ENCODE measurements at places on chromosomes 16 and 17.

DNA sequence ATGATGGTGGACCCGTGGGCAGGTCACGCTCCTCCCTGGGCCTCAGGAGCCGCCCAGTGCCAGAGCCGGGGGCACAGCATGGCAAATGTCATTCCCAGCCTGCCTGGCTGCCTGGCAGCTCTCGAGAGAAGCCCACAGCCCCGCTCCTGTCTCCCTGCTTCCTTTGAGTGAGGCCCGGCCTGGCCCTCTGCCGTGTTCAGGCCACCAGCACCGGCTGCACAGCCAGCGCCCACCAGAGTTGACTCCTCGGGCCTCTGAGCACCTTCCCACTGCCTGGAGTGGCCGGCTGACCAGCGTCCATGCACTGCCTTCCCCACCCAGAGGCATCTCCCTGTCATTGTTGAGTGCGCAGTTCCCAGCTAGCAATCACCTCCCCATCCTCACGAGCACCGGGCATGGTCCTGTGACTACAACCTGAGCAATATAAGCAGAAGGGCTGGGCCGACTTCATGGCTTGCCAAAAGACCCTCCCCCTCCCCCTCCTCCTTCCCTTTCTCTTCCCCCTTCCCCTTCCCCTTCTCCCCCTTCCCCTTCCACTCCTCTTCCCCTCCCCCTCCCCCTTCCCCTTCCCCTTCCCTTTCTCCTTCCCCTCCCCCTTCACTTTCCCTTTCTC lies 11.9 kb upstream of the SLC38A10 start:
- no peak for DNase-seq

- DNase-seq, result no peak
These were observed 6.9 kb downstream of the IGFBP4 start for GRCh38 chr17:40450175-40450574.

GRCh38 chr17:73887739-73888138 lies 243.5 kb upstream of the SDK2 start:
- no peak for DNase-seq

- DNase-seq, result no peak
These were observed 239.4 kb upstream of the HSBP1 start for GRCh38 chr16:83568345-83568744.

DNA sequence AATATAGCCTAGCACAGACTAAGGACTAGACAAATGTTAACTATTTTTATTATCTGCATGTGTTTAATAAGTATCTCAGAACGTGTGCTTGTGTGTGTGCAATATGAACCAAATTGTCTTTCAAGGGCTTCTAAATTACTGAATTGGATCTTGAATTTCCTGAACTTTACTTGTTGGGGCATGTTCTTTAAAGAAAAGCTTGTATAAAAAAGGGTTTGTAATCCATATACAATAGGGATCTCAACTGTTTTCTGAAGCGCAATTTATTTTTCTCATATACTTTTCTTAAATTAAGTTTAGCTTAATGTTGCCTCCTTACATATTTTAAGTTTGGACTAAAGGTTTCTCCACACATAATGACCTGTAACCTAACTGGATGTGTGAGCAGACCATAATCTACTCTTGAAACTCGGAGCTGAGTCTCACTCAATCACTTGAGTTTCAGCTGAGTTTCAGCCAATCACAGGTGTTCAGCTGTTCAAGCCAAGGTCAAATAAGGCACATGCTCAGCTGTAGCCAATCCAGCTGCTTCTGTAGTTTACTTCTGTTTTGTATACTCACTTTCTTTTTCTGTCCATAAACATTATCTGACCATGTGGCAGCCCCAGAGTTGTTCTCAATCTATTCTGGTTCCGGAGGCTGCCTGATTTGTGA lies 72.3 kb downstream of the CDK5R1 start:
- DNase-seq, result no peak

- no peak for DNase-seq
These were observed 11.6 kb downstream of the RCVRN start for GRCh38 chr17:9893411-9894012.

GRCh38 chr17:74241431-74241830 lies 28.1 kb downstream of the TTYH2 start:
- DNase-seq, result no peak

DNA sequence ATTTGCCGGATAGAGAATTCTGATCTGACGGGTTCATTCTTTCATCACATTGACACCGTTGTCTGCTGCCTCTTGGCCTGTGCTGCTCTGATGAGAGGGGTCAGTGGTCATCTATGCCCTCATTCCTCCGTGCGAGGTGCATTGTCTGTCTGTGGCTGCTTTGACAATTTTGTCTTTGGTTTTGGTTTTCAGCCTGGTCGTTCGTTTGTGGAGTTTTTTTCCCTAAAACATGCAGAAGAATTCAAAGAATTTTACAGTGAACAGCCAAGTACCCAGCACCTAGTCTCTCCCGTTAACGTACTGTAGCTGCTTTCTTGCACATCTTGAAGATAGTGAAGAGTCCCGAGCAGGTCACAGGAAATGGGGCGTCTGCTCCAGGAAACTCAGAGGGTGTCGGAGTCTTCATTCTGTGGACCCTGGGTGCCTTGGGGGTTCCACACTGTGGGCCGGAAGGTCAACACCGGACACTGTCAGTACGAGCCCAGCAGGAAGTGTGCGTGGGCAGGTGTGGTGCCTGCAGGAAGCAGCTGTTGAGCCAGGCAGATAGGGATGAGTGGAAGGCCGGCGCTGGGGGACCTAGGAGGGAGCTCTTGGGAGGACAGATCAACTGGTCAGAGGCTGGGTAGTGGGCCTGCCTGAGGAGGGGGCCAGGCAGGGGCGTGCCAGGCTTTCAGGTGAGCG lies 28.2 kb downstream of the CRAMP1 start:
- no peak for DNase-seq

- DNase-seq, result no peak
These were observed 10.9 kb downstream of the NHERF1 start for GRCh38 chr17:74759243-74759801.

GRCh38 chr17:64426596-64426995 lies 22.3 kb upstream of the MILR1 start:
- no peak for DNase-seq

- DNase-seq, result no peak
These were observed 16.5 kb upstream of the NSMCE1 start for GRCh38 chr16:27284865-27285675.

GRCh38 chr16:6066652-6067051 lies 969.1 kb upstream of the EEF2KMT start:
- DNase-seq, result no peak

- DNase-seq, result no peak
These were observed 147.5 kb downstream of the IRX5 start for GRCh38 chr16:55078153-55078552.

DNA sequence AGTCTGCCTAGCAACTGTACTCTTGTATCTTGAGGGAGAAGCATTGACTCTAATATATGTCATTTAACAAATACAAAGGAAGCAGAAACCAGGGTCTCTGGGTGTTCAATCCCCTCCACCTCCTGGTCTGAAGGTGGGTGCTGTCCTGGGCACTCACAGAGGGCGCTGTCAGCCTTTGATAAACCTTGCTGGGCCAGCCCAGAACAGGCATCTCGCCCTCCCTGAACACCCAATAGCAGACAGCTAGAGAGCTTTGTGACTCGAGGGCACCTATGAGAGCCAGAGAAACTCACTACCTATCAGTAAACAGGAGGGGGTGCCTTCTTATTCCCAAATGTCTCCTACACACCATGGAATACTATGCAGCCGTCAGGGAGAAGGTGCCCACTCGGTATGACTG lies 6.4 kb upstream of the PIPOX start:
- DNase-seq, result no peak

GRCh38 chr17:48100160-48100559 lies 1.1 kb downstream of the CBX1 start:
- DNase-seq, result peak; percentile 36

DNA sequence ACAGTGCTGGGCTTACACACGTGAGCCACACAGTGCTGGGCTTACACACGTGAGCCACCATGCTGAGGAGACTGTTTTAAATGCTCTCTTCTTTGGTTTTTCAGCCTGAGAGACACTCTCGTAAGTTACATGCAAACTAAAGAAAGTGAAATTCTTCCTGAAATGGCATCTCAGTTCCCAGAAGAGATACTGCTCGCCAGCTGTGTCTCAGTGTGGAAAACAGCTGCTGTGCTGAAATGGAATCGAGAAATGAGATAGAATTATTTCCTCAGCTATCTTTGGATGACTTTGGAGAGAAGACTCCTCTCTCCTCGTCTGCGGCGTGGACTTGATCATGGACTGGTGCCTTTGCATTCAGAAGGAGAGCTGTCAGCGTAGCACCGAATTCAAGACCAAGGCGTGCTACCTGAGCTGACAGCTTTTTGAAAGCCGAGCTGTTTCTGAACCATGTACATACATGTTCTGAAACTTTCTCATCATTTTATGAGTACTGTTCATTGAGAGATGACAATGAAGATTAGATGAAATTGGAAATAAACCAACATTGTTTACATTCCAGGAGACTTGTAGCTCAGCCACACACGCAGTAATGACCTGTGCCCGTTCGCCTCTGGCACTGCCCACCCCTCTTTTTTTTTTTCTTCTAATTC lies 21.6 kb upstream of the ENDOV start:
- DNase-seq, result no peak

DNA sequence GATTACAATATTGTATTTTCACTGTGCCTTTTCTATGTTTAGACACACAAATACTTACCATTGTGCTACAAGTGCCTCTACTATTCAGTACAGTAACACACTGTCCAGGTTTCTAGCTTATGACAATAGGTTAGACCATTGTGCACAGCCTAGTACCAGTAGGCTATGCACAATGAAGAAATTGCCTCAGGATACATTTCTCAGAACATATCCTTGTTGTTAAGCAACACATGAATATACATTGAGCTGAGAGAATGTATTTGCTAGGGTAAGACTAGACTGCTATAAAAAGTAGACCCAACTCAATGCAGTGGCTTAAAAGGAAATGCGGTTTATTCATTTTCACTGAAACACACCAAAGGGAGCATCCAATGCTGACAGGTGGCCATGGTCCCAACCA lies 285.1 kb downstream of the HS3ST3A1 start:
- DNase-seq, result no peak

- DNase-seq, result no peak
These were observed 7.2 kb upstream of the METTL9 start for GRCh38 chr16:21592191-21592590.

- no peak for DNase-seq
These were observed 65.2 kb downstream of the NUP88 start for GRCh38 chr17:5354310-5354709.

- no peak for DNase-seq
These were observed 30.7 kb upstream of the METTL9 start for GRCh38 chr16:21568502-21569189.

DNA sequence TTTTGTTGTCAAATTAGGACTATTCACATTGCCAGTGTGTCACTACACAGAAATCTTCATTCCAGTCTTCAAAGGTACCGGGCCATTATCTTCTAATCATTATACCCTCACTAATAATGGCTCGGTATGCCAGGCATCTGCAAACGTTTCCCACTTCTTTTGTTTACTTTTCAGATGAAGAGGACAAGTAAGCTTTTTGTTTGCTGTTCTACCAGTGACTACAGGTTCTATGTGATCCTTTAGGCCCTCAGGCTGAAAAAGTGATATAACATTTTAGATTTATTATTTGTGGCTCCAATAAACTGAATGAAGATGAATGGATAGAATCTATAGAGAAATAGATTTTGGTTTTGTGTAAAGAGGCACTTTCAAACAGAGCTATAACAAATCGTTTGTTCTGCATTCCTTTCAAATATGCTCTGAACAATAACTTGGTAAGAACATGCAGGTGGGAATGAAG lies 403 bp upstream of the KRTAP3-1 start:
- DNase-seq, result no peak

- no peak for DNase-seq
These were observed at the start of gene TMEM114 for GRCh38 chr16:8589900-8590688. Gene TMEM114 (minus strand): TSS chr16:8590511. CDS start chr16:8589838, 673 bp downstream.

DNA sequence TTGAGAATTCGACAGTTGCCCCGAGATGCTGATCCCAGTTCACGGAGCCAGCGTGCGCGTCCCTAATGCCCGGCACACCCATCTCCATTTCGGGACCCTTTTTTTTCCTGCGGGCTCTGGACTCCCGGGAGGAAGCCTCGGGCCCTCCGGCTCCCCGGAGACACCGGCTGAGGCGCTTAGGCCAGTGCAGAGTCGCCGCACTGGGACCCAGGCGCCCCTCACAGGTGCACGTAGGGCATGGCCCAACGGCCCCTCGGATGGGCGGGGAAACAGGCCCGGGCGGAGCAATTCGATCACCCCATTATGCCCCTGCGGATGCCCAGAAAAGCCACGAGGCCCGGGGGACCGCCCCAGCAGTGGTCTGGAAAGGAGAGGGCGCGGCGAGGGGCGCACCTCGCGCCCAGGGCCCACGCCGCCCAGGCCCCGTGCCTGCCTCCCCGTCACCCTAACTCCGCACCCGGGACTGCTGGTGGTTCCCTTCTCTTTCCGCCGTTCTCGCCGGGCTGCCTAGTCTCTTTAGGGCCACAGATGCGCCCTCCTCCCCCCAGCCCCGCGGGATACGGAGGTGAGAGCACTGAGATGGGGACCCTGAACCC lies 18.5 kb upstream of the ZFHX3 start:
- no peak for DNase-seq

DNA sequence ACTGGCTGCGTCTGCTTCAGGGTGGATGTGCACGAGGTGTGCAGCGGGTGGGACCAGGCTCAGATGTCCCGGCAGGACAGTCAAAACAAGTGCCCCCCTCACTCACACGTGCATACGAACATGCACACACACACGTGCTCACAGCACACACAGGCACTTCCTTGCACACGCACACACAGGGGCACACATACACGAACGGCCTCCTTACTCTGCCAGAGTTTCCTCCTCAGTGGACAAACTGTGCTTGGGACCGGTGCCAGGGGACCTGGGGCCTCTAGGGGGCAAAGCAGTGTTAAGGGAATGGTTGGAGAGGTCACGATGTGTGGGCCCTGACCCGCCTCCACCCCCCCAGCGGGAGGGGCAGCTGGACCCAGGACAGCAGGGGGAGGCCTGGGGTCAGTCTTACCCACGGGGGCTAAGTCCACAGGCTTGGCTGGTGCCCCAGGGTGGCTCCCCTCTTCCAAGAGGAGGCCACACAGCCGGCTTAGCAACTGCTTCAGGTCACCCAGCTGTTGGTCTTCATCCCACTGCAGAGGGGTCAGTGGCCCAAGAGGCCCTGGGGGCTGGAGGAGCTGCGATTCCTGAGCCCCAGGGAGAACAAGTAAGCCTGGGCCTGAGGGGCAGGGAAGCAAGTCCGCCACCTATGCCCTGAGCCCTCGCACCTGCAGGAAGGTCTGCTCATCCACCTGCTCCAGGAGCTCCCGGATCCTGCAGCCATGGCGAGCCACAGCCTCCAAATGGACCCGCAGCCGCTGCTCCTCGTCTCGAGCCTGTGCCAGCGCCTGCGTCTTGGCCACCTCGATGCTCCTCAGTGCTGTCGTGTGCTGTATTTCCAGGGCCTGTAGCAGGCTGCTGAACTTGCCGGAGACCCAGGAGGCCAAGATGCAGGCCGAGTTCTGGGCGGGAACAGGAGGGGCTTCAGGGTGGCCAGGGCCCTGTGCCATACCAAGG lies 4.9 kb downstream of the TRIM65 start:
- DNase-seq, result no peak

- peak; percentile 3 for DNase-seq
These were observed 63.7 kb upstream of the LYRM9 start for GRCh38 chr17:27956601-27957445.

- no peak for DNase-seq
These were observed 142.9 kb upstream of the MYOCD start for GRCh38 chr17:12522743-12523183.

Measured in GM04503 (cell line).